Naive thymus-derived CD4-positive, alpha-beta T cell (primary cell): ENCODE measurements at places on chromosomes 2 and 18. TPM values are rescaled to one million over a fixed set of nuclear protein-coding genes. Genes with fewer than 3 reads are reported as not detected.

- DNase-seq = no peak
- no peak within 1 kb of the TSS for H3K27ac ChIP-seq
- no peaks in the 10 kb centered on the region for H3K36me3 ChIP-seq
- no peaks in the 10 kb centered on the region for H3K27me3 ChIP-seq
- H3K4me1 ChIP-seq = no peaks in the 10 kb centered on the region
- H3K4me3 ChIP-seq = no peak within 1 kb of the TSS
Measured at GRCh38 chr2:158101384-158101926, at the start of gene UPP2. TSS of gene UPP2 (plus strand) at chr2:158101876. CDS start at chr2:158102064, 188 bp downstream.

DNA sequence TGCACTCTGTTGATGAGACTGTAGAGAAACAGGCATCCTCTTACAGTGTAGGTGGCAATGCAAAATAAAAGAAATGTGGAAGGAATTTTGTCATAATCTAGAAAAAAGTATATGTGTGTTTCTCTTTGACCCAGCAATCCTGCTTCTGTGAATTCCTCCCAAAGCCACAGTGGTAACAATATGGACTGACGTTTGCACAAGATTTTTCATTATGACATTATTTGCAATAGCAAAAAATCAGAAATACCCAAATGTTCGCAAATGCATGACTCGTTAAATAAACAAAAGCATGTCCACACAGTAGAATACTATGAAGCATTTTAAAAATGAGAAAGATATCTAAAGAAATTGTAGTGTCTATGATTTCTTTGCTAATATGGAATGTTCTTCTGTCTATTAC, 255.2 kb upstream of the NRP2 start:
- no peaks in the 10 kb centered on the region for H3K36me3 ChIP-seq
- H3K27me3 ChIP-seq = no peaks in the 10 kb centered on the region
- H3K4me1 ChIP-seq = no peaks in the 10 kb centered on the region
- H3K27ac ChIP-seq = no peak overlapping the region

Gene HOXD4
- not detected for total RNA-seq

Gene COL6A3
- 2.2 TPM for total RNA-seq

Gene DOCK10
- total RNA-seq = 231 TPM

Gene LIPG
- not detected for total RNA-seq

DNA sequence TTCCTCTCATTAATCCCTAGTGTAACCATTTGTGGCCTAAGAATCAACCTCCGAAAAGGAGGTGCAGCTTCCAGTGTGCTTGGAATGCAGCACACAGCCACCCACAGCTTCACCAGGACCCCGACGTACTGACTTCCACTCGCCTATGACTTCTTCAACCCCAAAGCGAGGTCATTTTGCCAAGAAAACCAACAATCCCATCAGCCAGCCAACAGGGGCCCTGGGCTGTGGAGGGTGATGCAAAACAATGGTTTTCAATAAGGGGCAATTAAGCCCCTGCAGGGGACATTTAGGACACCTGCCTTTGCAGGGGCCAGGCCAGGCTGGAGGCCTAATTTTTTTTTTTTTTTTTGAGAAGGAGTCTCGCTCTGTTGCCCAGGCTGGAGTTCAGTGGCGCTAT, 158.1 kb upstream of the SKOR2 start:
- H3K27me3 ChIP-seq = no peaks in the 10 kb centered on the region
- no peak overlapping the region for H3K4me3 ChIP-seq
- H3K36me3 ChIP-seq = no peaks in the 10 kb centered on the region
- no peak overlapping the region for H3K27ac ChIP-seq
- no peaks in the 10 kb centered on the region for H3K4me1 ChIP-seq

- no peaks in the 10 kb centered on the region for H3K4me1 ChIP-seq
- no peaks in the 10 kb centered on the region for H3K27me3 ChIP-seq
- H3K27ac ChIP-seq = no peak overlapping the region
- H3K36me3 ChIP-seq = no peaks in the 10 kb centered on the region
Measured at GRCh38 chr2:128661311-128661710, 342.6 kb upstream of the HS6ST1 start.

GRCh38 chr2:230677201-230677946, 35.3 kb upstream of the CAB39 start:
- DNase-seq = no peak
- no peak overlapping the region for H3K27ac ChIP-seq
- no peak overlapping the region for H3K4me3 ChIP-seq
- H3K4me1 ChIP-seq = no peaks in the 10 kb centered on the region
- H3K36me3 ChIP-seq = no peaks in the 10 kb centered on the region
- H3K27me3 ChIP-seq = no peaks in the 10 kb centered on the region

DNA sequence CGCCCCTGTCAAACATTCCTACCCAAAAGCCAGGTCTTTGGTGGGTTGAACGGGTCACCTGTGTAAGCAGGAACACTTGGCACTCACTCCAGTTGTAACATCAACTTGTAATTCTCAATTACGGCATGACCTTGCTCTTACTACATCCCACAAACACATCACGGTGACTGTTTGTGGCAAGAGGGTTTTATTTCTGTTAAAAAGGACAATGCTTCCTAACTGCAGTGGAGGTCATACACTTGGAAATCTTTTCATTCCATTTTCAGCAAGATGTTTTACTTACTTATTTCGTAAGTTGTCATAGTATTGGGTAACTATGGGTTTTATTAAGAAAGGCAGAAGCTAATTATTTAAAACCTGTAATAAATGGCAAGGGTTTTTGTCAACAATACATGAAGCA, 126.1 kb downstream of the ZNF516 start:
- H3K4me1 ChIP-seq = peaks cover 5% of the 10 kb centered on the region
- H3K4me3 ChIP-seq = no peak overlapping the region
- peaks cover 22% of the 10 kb centered on the region for H3K36me3 ChIP-seq
- H3K27me3 ChIP-seq = no peaks in the 10 kb centered on the region

DNA sequence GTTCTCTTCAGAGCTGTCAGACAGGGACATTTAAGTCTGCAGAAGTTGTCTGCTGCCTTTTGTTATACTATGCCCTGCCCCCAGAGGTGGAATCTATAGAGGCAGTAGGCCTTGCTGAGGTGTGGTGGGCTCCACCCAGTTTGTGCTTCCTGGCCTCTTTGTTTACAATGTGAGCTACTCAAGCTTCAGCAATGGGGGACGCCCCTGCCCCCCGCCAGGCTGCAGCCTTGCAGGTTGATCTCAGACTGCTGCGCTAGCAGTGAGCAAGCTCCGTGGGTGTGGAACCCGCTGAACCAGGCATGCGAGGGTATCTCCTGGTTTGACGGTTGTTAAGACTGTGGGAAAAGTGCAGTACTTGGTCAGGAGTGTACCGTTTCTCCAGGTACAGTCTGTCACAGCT, 24.0 kb upstream of the PAIP2B start:
- H3K4me3 ChIP-seq = no peak overlapping the region
- H3K27ac ChIP-seq = no peak overlapping the region
- no peaks in the 10 kb centered on the region for H3K27me3 ChIP-seq
- H3K4me1 ChIP-seq = no peaks in the 10 kb centered on the region

DNA sequence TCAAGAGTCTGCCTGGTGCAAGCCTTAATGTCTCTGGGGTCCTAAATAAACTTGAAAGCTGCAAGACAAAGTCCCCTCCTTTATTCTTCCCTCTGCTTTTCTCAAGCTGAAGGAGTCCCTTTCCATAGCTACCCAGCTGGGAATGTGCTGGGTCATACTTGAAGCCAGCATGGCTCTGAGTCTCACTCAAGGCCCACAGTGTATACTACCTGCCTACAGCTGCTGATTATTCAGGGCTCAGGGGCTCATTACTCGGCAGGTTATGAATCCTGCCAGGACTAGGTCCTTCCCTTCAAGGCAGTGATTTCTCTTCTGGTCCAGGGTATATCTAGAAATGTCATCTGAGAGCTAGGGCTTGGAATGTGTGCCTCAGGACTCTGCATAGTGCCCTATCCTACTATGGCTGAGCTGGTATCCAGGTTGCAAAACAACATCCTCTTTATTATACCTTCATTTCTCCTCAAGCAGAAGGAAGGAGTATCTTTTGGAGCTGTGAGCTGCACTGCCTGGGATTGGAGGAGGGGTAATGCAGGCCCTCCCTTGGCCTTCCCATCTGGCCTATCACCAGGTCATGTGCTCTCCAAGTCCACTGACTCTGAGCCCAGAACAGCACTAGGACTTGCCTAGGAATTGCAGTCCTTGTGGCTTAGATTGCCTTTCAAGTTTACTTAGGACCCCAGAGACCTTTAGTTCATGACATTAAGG, 22.3 kb downstream of the IL1RN start:
- no peak for DNase-seq
- H3K36me3 ChIP-seq = no peaks in the 10 kb centered on the region
- H3K4me1 ChIP-seq = no peaks in the 10 kb centered on the region

DNA sequence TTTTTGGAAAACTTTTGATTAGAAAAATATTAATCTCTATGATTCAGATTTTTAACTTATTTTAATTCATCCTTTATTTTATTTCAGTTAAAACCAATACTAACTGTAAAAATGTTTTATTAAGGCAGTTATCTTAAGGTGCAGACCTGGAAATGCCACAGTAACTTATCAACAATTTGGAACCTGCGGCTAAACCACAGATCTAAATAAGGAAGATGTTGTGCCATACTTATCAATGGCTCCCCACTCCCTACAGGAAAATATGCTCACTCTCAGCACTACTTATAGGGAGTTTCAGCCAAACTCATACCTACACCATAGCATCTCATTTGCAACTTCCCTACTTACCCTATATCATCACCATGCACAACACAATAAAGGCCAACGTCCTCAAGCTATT, 226.9 kb upstream of the KYNU start:
- no peak for DNase-seq
- H3K27me3 ChIP-seq = no peaks in the 10 kb centered on the region
- no peaks in the 10 kb centered on the region for H3K4me1 ChIP-seq
- no peaks in the 10 kb centered on the region for H3K36me3 ChIP-seq
- no peak overlapping the region for H3K4me3 ChIP-seq

- no peak overlapping the region for H3K27ac ChIP-seq
- H3K4me1 ChIP-seq = no peaks in the 10 kb centered on the region
- no peak overlapping the region for H3K4me3 ChIP-seq
- no peaks in the 10 kb centered on the region for H3K27me3 ChIP-seq
Measured at GRCh38 chr2:217707131-217707611, 295.6 kb downstream of the TNS1 start.

- no peak overlapping the region for H3K27ac ChIP-seq
- H3K36me3 ChIP-seq = no peaks in the 10 kb centered on the region
- no peaks in the 10 kb centered on the region for H3K27me3 ChIP-seq
- H3K4me3 ChIP-seq = no peak overlapping the region
- no peaks in the 10 kb centered on the region for H3K4me1 ChIP-seq
- no peak for DNase-seq
Measured at GRCh38 chr18:56374007-56374655, 264.3 kb downstream of the TXNL1 start.

DNA sequence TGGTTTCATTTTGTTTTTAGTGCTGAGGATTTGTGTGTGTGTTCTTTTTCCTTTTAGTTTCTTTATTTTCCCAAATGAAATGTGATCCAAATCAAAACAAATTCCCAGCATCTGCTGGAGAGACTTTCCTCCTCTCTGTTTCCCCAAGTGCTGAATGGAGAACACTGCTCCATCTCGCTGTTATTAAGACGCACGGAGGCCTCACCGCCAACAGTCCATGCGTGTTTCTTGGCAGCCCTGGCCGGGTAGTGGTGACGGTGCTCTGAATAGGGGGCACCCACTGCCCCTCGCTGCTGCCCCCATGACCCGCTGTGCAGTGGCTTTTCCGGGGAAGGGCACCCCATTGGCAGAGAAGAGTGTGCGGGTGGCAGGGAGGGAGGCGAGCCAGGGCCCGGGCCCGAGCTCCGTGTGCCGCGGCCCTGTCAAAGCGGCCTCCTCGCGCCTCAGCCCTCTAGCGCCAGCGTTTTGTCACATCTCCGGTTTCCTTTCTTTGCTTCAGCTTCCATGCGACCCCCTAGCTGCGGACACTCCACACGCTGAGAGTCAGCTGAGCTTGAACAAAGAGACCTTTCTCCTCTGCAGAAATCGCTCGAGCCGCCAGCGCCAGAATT, 473.7 kb upstream of the SALL3 start:
- H3K4me1 ChIP-seq = no peaks in the 10 kb centered on the region
- H3K27me3 ChIP-seq = no peaks in the 10 kb centered on the region
- no peak overlapping the region for H3K4me3 ChIP-seq
- H3K36me3 ChIP-seq = no peaks in the 10 kb centered on the region
- no peak for DNase-seq
- no peak overlapping the region for H3K27ac ChIP-seq

DNA sequence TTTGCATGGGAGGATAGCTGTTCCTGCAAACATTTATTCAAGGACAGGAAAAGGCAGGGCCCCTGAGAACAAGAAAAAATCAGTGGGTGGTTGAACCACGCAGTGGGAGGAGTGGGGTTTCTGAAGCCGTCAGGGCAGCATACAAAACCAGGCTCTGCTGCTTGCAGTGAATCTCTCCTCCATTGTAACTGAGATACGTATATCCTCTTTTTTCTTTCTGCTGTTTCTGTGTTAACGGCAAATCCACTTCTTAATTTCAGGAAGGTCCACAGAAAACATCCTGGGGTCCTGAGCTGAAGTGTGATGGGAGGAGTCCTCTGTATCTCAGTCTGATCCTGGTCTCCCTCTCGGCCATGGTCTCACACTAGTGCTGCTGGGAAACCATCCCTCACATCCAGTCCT, 27.2 kb upstream of the KCNF1 start:
- no peak for DNase-seq
- H3K4me3 ChIP-seq = no peak overlapping the region
- H3K4me1 ChIP-seq = no peaks in the 10 kb centered on the region
- no peaks in the 10 kb centered on the region for H3K36me3 ChIP-seq
- no peaks in the 10 kb centered on the region for H3K27me3 ChIP-seq
- no peak overlapping the region for H3K27ac ChIP-seq

DNA sequence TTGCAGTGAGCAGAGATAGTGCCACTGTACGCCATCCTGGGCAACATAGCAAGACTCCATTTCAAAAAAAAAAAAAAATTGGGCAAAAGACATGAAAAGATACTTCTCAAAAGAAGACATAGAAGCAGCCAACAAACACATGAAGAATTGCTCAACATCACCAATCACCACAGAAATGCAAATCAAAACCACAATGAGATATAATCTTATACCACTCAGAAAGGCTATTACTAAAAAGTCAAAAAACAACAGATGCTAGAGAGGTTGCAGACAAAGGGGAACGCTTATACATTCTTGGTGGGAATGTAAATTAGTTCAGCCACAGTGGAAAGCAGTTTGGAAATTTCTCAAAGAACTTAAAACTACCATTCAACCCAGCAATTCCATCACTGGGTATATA, 43.1 kb upstream of the CHAC2 start:
- no peaks in the 10 kb centered on the region for H3K4me1 ChIP-seq
- H3K27me3 ChIP-seq = no peaks in the 10 kb centered on the region
- H3K27ac ChIP-seq = no peak overlapping the region
- no peak for DNase-seq

Gene CCDC141
- total RNA-seq = 39.2 TPM

GRCh38 chr2:197071790-197072436, 145.4 kb upstream of the PGAP1 start:
- no peaks in the 10 kb centered on the region for H3K4me1 ChIP-seq
- H3K27ac ChIP-seq = no peak overlapping the region
- DNase-seq = no peak
- no peak overlapping the region for H3K4me3 ChIP-seq
- no peaks in the 10 kb centered on the region for H3K27me3 ChIP-seq

DNA sequence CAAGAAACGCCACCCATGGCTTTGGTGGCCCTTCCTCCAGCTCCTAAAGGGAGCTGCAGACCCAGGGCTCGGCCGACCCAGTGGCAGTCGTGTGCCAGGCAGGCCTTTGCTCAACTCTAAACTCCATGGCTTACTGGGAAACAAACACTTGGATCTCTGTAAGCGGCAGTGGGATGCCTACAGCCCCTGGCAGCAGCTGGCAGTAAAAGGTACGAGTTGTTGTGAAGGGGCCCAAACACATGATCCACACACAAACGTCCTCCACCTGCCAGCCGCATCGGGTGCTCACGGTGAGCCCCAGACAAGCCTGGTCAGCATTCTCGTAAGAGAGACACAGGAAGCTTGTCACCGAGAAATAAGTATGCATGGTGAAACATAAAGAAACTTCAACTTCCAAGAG, 214.9 kb downstream of the MGAT5 start:
- no peaks in the 10 kb centered on the region for H3K4me1 ChIP-seq
- H3K36me3 ChIP-seq = no peaks in the 10 kb centered on the region
- no peak overlapping the region for H3K4me3 ChIP-seq
- H3K27ac ChIP-seq = no peak overlapping the region
